Epithelial cell of prostate (primary cell): ENCODE measurements at places on chromosomes 2 and 18.

GRCh38 chr18:10269261-10269660 lies 185.2 kb upstream of the APCDD1 start:
- no peak for DNase-seq

DNA sequence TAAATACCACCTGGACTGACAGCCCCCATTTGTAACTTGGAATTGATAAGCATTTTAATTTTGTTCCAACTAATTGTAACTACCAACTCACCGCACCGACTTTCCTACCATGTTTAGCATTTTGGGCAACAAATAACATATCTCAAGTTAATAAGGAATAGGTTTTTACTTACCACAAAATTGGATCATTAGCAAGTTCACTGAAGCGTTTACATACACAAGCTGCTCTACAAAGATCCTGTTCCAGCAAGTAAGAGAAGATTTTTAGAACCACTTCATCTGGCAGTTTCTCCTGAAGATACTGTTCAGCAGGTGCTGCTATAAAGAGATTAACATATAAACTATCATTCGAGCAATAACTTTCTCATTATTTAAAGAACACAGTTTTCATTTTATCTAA lies 55.7 kb downstream of the MSH6 start:
- DNase-seq, result no peak

DNA sequence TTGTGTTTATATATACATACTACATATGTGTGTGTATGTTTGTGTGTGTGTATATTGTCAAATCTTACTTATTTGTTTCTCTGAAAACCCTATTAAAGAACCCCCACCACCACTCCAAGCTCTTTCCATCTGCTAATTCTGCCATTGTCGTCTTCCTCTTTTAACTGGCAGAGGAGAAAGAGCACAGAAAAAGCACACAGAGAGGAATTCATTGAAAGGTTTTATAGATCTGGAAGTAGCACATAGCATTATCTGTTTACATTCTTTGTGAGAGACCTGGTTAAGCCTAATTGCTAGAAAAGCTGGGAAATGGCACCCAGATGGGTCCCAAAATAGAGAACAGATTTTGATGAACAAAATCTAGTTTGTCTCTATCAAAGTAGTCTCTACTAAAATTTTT lies 800.0 kb upstream of the PIK3C3 start:
- DNase-seq, result no peak

DNA sequence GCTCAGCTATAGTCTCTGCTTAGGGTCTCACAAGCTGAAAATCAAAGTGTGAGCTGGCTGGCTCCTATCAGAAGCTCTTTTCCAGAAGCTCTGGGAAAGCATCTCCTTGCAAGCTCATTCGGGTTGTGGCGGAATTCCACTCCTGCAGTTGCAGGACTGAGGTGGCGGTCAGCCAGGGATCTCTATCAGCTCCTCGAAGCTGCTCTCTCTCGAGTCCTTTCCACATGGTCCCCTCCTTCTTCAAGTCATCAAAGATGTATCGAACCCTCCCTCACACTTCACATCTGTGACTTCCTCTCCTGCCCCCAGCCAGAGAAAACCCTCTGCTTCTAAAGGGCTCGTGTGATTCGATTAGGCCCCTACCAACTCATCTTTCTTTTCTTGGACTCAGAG lies 141.7 kb downstream of the ZFP36L2 start:
- no peak for DNase-seq

DNA sequence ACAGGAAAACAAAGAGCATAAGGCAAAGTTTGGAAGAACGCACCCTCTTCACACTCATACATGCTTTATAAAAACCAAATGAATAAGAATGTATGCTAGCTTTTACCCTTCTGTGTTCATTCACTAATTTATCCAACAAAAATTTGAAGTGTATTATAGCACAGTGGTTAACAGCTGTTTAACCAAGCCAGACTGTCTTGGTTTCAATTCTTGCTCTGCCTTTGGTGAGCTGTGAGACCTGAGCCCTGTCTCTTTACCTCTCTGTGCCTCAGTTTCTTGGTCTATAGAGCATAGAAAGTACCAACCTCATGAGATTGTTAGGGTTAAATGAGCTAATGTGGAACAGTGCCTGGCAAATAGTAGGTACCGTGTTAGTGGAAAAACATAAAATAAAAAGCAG lies 104.5 kb upstream of the TTC39C start:
- no peak for DNase-seq

DNA sequence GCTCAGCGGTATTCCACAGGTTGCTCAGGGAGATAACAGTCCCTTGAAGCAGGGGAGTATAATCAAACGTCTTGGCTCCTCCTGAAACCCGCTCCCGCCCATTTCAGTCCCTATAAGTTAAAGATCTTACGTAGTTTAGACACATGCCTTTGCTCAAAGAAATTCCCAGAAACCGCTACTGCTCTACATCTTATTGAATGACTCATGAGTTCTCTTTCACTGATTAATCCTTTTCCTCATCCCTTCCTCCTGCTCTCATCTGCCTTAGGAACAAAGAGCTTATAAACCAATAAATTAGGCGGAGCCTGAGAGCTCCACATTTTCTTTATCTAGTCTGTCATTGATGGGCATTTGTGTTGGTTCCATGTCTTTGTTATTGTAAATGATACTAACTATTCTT lies 4.2 kb upstream of the SERPINB4 start:
- DNase-seq, result no peak

DNA sequence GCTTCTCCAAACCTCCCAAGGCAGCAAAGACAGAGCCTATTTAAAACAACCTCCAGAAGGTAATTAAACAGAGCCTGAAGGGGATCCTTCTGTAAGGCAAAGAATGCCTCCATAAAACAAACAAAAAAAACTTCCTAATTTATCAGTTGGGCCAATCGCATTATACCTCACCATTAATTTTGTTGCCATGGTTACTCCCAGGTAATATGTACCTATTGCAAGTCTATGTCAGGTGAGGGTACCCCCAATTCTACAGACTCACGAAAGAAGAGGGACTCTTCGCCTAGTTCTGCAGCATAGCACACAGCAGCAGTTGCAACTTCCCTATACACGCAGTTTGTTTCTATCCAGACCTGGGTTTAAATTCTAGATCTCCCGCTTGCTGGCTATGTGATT lies 38.8 kb downstream of the SFXN5 start:
- no peak for DNase-seq

DNA sequence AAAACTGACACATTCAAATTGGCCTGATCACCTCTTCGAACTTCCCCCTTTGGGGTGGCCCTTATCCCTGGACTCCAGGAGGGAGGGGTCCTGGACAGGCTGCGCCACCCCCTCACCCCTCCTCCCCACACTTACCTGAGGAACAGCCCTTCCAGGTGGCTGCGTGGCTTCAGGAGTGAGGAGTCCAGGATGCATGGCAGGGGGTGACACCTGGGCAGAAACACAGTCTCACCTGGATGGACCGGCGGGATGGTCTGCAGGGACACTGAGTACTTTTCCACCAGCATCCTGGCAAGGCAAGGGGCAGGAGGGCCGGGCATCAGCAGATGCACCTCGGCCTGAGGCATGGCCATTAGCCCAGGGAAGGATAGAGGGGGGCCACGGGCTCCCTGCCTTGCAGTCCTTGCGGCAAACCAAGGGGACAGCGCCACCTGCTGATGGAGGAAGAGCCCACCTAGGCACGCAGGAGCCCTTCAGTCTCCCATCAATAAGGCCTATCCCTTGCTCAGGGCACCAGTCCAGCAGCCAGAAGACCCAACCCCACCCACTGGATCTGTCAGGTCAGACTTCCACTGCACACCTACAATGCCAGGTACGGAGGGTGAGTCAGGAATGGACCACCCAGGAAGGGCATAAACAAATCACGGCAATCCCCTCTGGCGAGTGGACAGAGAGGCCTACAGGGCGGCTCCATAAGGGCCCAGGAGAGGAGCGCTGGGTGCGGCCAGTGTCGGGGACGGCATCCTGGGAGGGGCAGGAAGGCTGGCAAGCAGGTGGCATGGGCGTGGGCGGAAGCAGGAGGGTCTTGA lies 26.0 kb downstream of the FAM178B start:
- DNase-seq, result no peak

- no peak for DNase-seq
Measured at GRCh38 chr2:210337159-210337558, 22.2 kb upstream of the MYL1 start.

DNA sequence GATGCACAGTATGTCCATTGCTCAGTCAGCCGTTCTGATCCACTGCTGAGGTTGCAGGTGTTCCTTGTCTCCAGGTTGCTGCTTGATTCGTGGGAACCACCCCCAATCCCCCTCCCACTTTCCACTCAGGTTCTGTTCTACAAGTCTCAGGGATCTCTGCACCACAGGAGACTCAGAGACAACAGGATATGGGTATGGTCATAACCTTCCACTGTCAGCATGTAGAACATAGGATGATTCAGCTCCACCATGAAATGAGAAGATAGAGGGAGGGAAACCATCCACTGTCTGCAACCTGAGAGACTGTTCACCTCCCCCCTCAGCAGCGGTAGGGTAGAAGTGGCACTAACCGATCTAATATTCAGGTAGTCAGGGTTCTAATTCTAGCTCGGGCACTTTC lies 19.0 kb upstream of the KLF7 start:
- DNase-seq, result no peak

- DNase-seq, result no peak
Measured at GRCh38 chr2:11019614-11020013, 107.9 kb downstream of the KCNF1 start.

GRCh38 chr2:33083699-33084387 lies 137.1 kb downstream of the LTBP1 start:
- DNase-seq, result no peak

DNA sequence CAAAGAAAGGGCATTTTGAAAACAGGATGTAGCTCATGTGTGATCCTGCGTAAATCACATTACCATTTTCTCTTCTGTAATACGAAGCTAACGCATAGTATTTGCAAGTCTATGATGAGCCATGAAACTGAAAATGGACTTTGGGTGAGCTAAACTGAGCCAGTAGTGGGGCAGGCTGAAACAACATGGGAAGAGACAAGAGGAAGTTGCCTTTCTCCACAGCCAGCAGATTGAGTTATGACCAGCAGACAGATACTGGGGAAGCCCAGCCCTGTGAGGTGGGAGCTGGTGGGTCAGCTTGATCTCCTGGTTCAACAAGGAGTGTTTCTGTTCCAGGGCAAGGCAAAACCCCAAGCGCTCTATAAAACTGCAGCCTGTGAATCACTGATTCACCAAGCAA lies 11.8 kb downstream of the CYRIA start:
- no peak for DNase-seq

DNA sequence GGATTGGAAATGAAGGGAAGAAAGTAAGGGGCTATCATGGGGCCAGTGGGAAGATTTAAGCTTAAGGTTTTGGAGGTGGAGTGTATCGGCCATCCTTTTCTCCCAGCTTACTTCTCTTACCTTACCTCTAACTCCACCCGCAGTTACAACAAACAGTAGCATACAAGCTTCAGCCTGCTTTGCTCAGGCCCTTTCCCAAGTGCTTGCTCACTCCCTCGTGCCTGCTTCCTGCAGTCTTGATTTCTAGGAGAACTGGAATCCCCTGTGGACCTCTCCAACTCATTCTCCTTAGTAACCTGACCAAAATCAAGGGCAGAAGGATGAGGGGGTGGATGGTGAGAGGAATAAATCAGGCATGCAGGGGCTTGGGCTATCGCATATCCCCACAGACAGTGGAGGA lies 5.8 kb upstream of the LYG2 start:
- peak; percentile 16 for DNase-seq

- no peak for DNase-seq
Measured at GRCh38 chr2:24947561-24948157, 24.1 kb downstream of the DNAJC27 start.

- no peak for DNase-seq
Measured at GRCh38 chr2:85175369-85176299, 42.4 kb downstream of the TCF7L1 start.
